Epithelial cell of umbilical artery (primary cell): ENCODE measurements at places on chromosomes 16 and 17. TPM values are rescaled to one million over a fixed set of nuclear protein-coding genes. Genes with fewer than 3 reads are reported as not detected.

CDH13 gene
- total RNA-seq, result 55.9 and 94.5 TPM in 2 replicates

CBLN1 gene
- total RNA-seq, result not detected in 2 replicates

HYDIN gene
- not detected in 2 replicates for total RNA-seq

PVALEF gene
- not detected in 2 replicates for total RNA-seq

OR2C1 gene
- 0.15 TPM in 1 of 2 replicates, not detected in the other for total RNA-seq

PGAP6 gene
- total RNA-seq, result 78.0 and 93.9 TPM in 2 replicates

KRT31 gene
- not detected in 2 replicates for total RNA-seq

PHOSPHO1 gene
- not detected in 2 replicates for total RNA-seq

KRT23 gene
- total RNA-seq, result not detected in 2 replicates

HAP1 gene
- under 0.01 and 0.30 TPM in 2 replicates for total RNA-seq

GP1BA gene
- total RNA-seq, result not detected in 2 replicates

B4GALNT2 gene
- not detected in 2 replicates for total RNA-seq

SULT1A3 gene
- total RNA-seq, result 4.0 and 4.2 TPM in 2 replicates

AURKB gene
- 41.3 and 62.6 TPM in 2 replicates for total RNA-seq

ITGB3 gene
- total RNA-seq, result 33.7 and 68.9 TPM in 2 replicates

ZMYND15 gene
- not detected in 2 replicates for total RNA-seq

SERPINF2 gene
- not detected in 2 replicates for total RNA-seq

KRTAP2-2 gene
- not detected in 2 replicates for total RNA-seq

WNT9B gene
- total RNA-seq, result not detected in 2 replicates

MYH8 gene
- not detected in 2 replicates for total RNA-seq

CA4 gene
- not detected in 2 replicates for total RNA-seq

DDX42 gene
- total RNA-seq, result 64.6 and 65.4 TPM in 2 replicates

INTS2 gene
- 16.9 and 24.9 TPM in 2 replicates for total RNA-seq

HP gene
- total RNA-seq, result not detected in 2 replicates

LSM12 gene
- total RNA-seq, result 33.0 and 35.4 TPM in 2 replicates

CD7 gene
- not detected in 2 replicates for total RNA-seq

CA5A gene
- not detected in 2 replicates for total RNA-seq

LRRC46 gene
- under 0.01 and 0.15 TPM in 2 replicates for total RNA-seq

CTRB1 gene
- total RNA-seq, result not detected in 2 replicates

NOXO1 gene
- total RNA-seq, result not detected in 2 replicates

CA7 gene
- not detected in 2 replicates for total RNA-seq

CX3CL1 gene
- 2.3 and 3.2 TPM in 2 replicates for total RNA-seq

GCGR gene
- not detected in 2 replicates for total RNA-seq

MYH2 gene
- total RNA-seq, result not detected in 2 replicates

MMP2 gene
- total RNA-seq, result 144 and 211 TPM in 2 replicates

DHRS13 gene
- total RNA-seq, result 6.5 and 14.0 TPM in 2 replicates

GPR139 gene
- not detected in 2 replicates for total RNA-seq

HID1 gene
- 12.3 and 21.7 TPM in 2 replicates for total RNA-seq

CYB5B gene
- 79.3 and 138 TPM in 2 replicates for total RNA-seq

TNRC6C gene
- total RNA-seq, result 2.6 and 4.3 TPM in 2 replicates

STARD3 gene
- total RNA-seq, result 16.7 and 19.8 TPM in 2 replicates

NXN gene
- 25.7 and 38.6 TPM in 2 replicates for total RNA-seq
